CD4-positive, alpha-beta T cell treated with Interleukin-6 for 4 hours (primary cell): ENCODE measurements at places on chromosomes 2 and 18.

DNA sequence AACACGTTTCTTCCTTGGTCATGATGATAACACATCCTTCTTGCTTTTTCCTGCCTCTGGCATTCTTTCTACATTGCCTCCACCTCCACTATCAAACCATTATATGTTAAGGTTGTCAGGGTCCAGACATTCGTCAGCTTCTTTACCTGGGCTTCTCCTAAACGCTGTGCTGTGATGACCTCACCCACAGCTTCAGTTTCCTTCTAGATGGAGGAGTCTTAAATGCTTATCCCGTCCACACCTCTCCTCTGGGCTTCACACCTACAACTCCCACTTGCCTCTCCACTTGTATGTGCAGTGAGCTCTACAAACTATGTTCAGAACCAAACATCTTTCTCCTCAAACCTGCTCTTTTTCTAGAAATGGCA is 666 bp upstream of the STAT1 start:
- peak; percentile 20 for DNase-seq

- DNase-seq: no peak
Measured at GRCh38 chr2:190674966-190675650, 26.2 kb downstream of the NAB1 start.

GRCh38 chr2:159152128-159152778 is 134.2 kb downstream of the WDSUB1 start:
- DNase-seq: no peak

DNA sequence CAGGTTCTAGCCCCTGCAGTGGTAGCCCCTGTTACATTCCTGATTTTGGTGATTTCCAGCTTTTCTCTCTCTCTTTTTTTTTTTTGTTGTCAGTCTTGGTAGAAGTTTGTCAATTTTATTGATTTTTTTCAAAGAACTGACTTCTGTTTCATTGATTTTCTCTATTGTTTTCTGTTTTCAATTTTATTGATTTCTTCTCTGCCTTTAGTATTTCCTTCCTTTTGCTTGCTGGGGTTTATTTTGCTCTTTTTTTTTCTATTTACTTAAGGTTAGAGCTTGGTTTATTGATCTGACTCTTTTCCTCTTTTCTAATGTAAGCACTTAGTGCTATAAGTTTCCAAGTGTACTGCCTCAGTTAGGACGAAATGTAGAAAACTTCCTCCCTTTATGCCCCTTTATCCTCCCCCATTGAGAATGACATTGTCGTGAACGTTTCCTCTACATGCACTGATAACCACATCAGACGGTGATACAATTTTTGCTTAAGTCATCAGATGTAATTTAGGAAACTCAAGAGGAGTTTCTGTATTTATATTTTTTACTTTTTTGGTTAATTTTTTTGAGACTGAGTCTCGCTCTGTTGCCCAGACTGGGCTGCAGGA is 81.1 kb upstream of the HS6ST1 start:
- no peak for DNase-seq

DNA sequence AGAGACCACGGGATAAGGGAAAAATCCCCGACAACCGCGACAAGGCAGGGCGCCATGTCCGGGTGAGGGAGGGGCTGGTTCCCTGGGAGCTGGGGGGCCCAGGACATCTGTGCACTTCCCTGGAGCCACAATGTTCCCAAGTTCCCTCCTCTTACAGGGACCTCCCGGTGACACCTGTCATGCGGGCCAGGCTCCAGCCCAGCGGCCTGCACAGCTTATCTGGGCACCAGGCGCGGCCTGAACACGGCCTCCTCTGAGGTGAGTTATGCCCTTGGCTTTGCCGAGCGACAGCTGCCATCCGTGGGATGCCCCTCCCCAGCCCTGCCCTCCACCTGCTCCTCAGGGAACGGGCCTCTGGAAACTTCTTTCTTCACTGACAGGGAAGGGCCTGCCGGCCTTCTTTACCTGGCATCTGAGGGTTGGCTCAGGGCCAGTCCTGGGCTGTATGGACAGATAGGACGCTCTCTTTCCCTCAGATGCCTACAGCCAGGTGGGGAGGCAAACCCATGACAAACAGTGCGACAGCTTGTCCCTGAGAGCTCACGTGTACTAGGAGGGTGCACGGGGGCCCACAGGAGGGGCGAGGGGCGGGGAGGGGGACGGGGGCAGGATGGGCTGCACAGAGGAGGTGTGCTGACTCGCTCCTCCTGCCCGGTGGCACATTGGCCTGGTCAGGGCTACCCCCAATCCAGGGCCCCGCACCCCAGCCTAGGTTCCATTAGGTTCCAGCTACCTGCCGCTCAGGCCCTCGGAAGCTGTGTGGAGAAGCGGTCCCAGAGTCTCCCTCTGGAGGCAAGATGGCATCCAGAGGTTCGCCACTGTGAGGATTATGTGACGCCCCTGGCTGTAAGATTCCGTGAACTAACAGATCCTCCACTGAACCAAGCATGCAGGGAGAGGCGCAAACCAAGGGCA is 34.9 kb upstream of the HPCAL1 start:
- no peak for DNase-seq

GRCh38 chr2:217866457-217866856 is 136.3 kb downstream of the TNS1 start:
- DNase-seq: no peak

DNA sequence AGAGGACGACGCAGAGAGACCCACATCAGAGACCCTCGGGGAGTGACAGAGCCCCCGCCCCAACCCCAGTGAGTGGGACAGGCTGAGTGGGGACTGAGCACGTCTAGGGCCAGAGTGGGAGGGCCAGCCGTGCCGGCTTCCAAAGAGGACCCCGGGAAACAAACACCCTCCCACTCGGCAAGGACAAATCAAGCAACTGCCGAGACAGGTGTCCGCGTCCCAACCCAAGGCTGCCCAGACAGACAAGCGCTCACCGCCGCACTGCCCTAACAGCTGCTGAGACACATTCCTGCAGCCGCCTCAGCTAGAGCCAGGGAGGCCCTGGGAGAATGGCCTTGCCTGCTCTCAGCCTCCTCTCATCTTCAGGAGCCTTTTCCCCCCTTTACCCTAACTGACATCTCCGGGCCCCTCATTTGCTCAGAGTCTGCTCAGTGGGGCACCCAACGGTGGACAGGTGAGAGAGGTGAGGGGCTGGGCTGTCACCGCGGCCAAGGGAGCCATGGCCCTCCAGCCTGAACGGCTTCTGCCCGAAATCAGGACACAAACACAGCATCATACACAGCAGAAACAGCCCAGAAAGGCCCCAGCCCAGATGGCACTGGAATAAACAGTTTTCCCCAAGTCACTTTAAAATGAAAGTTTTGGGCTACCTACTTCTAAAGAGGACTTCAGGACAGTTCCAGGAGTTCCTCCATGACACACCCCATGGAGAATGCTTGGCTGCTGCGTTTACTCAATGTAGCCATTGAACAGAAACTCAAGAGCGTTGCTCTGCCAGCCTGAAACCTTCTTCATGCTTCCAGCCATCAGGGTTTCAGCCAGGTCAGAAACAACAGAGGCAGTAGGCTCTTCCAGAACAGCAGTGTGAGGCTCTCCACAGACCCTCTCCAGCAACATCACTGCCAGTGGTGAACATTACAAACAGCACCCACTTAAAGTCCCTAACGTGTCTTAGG is 23.6 kb downstream of the SLC66A2 start:
- DNase-seq: no peak

DNA sequence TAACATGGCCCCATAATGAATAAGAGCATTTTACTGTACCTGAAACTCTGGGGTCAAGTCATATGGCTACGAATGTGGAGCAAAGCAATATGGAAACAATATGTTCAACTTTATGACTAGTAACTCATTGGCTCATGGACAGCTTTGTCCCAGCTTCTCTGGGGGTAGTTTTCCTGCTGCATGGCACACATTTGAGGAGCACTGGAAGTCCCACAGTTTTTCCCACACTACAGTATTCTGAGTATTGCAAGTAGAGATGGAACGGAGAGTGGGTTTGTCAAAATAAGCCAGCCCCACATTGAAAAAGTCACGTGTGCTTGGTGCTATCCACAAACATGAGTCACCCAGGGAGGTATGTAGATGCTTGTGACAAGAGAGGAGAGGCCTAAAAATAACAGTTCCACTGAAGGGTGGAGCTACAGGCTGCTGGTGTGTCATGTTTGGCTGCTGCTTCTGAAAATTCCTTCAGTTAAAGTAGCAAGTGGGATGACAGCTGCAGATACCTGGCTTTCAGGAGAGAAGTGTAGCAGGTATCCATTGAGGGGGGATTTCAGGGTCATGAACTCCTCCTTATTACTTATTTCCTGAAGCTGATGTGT is 48.2 kb upstream of the CTAGE1 start:
- DNase-seq: no peak

- DNase-seq: no peak
Measured at GRCh38 chr2:156837635-156838370, 401.6 kb downstream of the GPD2 start.

GRCh38 chr2:47810850-47811249 is 27.9 kb downstream of the MSH6 start:
- no peak for DNase-seq

GRCh38 chr18:69469444-69469919 is 68.8 kb downstream of the DOK6 start:
- DNase-seq: peak; percentile 17

DNA sequence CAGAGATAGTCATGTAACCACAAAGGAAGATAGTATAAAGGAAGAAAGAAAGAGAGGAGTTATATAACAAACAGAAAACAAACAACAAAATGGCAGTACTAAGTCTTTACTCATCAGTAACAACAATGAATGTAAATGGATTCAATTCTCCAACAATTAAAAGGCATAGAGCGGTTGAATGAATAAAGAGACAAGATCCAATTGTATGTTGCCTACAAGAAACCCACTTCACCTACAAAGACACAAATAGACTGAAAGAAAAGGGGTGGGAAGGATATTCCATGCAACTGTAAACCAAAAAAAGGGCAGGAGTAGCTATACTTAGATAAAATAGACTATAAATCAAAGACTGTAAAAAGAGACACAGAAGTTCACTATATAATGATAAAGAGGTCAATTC is 157.3 kb upstream of the CREB1 start:
- no peak for DNase-seq

- no peak for DNase-seq
Measured at GRCh38 chr2:17190527-17190926, 327.7 kb downstream of the RAD51AP2 start.

DNA sequence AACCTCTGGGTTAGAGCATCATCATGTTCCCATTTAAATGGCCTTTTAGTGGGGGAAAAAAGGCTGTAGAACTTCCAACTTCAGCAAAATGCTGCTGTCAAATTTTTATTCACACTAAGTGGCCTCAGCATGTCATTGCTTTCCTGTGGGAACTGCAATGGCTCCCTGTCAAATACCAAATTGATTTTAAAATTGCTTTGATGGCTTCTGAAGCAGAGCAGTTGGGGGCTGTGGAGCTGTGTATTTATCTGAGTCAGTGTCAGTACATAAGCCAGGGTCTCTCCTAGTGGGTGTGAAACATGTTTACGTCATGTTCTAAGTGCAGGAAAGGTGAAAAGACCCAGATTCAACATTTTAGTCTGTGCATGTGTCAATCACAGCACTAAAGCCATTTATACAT is 171.3 kb downstream of the CDH19 start:
- no peak for DNase-seq

GRCh38 chr18:33051407-33051806 is 278.6 kb upstream of the KLHL14 start:
- no peak for DNase-seq

- no peak for DNase-seq
Measured at GRCh38 chr2:23327887-23328286, 57.1 kb upstream of the KLHL29 start.

- DNase-seq: no peak
Measured at GRCh38 chr2:207227062-207227748, 61.5 kb upstream of the KLF7 start.

- DNase-seq: no peak
Measured at GRCh38 chr18:4549164-4549872, 94.2 kb upstream of the DLGAP1 start.

DNA sequence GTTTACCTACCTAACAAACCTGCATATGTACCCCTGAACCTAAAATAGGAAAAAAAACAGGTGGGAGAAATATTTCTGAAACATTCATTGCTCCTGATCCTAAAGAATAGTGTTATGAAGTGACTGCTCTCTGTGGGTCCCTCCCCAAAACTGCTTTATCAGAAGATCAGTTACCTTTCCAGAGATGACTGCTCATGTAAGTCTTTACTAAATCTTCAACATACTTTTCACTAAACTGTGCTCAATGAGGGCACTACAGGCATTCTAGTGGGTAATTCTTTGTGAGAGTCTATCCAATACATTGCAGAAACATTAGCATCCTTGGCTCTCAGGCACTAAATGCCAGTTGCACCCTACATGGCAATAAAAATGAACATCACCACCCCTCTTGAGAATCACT is 189.3 kb upstream of the STK17B start:
- DNase-seq: no peak

DNA sequence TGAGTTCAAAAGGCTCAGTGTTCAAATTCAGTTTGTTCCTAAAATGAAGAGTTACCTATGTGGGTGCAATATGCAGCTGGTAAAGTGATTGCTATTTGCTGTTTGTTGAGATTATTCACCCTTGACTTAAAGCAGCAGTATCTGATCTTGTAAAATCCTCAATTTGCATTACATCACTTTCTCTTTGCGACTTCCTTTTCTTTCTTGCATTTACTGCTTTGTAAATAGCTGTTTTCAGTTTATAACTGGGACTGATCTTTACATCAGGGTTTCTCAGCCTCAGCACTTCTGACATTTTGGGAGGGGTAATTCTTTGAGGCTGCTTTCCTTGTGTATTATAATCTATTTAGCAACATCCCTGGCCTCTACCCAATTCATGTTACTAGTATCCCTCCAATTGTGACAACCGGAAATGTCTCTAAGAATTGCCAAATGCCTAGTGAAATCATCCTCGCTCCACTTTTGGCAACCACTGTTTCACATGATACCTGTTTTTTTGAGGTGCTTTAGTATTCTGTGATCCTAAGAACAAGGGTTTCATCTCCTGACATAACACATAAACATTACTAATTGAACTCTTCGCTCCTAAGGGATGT is 12.1 kb upstream of the ERCC3 start:
- no peak for DNase-seq
